ENCODE measurements at places on chromosomes 12 and 14. TPM values are rescaled to one million over a fixed set of nuclear protein-coding genes. Genes with fewer than 3 reads are reported as not detected.

DNA sequence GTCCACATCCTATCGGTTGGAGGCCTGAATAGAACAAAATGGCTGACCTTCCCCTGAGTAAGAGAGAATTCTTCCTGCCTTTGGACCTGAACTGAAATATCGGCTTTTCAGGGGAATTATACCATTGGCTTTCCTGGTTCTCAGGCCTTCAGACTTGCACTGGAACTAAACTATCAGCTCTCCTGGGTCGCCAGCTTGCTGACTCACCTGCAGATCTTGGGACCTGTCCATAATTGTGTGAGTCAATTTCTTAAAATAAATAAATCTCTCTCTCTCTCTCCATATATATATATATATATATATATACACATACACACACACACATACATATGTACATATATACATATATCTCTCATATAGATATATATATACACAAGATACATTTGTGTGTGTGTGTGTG lies 41.6 kb downstream of the KCNK10 start:
- no peak for DNase-seq

DNA sequence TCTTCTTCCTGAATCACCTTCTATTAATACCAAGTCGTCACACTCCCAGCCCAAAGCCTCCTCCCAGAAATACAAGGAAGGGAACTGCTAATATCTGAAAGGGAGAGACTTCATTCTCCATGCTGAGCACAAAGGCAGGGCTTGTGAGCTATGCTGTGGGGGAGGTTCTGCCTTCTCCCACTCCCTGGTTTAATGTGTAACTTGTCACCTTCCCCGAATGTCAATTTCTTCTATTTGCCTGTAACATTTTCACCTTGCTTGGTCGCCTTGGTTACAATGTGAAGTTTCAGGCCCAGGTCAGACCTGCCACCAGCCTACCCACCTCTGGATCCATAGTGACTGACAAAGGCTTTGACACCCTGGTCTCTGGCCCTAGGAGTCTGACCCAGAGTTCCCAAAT lies 82.0 kb upstream of the ESRRB start:
- DNase-seq = no peak

- DNase-seq = no peak
These were observed 438.9 kb upstream of the FAR2 start for GRCh38 chr12:28709986-28710685.

DNA sequence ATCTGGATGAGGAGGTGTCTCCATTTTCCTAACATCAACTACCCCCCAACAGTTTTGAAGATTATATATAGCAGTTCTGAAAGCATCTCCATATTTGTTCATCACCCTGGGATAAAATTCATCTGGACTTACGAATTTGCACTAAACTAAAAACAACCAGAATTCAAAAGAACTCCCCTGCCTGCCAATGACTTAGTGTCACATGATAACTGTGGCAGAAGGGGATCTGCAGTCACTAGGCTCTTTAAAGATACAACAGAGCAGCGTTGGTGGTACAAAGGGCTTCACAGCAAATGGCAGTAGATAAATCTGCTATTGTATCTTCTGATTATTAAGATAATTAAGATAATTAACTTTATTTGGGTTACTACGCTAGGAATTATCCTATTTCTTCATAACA lies 30.1 kb downstream of the GPR135 start:
- no peak for DNase-seq

DNA sequence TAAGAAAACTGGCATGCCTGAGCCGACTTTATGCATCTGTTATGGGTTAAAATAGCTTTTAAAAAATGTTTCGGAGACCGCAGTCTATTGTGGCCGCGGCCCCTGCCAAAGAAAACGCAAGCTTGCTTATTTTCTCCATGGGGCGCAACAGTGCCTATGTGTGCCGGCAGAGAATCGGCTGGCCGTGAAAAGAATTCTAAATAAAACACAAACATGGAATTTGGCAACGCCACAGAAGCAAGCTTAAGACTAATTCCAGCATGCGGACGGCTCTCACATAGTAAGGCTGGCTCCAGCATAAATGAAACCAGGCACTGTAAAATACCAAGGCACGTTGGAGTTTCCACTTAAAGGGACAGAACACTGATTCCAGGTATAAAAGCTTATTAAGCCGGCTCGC lies 56.7 kb downstream of the BCL11B start:
- no peak for DNase-seq

- no peak for DNase-seq
These were observed 200.3 kb upstream of the NAV3 start for GRCh38 chr12:77630344-77630743.

- DNase-seq = no peak
These were observed 3.9 kb downstream of the DLK1 start for GRCh38 chr14:100730581-100730980.

- no peak for DNase-seq
These were observed 6.0 kb upstream of the SIX1 start for GRCh38 chr14:60655119-60655897.

DNA sequence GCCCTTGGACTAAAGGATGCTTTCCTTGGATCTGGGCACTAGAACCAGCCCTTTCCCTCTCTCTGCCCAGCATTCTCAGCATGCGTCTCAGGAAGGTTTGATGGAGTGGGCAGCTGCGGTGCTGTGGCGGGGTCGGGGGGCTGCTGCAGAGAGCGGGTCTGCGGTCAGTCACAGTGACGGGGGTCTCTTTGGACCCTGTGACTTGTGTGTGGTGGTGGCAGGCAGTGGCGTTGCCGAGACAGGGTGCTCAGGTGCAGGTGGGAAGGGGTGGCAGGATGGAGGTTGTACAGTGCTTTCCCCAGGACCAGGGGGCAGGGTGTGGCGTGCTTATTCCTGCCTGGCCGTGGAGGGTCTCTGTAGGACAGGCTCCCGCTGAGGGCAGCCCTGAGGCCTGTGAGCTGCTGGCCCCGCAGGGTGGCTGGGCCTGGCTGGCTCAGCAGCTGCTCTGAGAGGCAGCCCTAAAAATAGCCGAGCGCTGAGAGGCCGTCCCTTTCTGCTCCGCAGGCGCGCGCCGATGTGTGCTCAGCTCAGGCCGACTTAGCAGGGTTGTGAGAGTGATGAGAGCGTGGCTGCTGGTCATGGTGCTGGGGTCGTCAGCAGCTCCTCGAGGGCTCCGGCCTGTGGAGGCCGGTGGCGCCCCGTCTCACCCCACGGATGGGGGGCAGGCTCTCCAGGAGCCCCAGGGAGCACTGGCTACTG lies 9.7 kb downstream of the PACS2 start:
- no peak for DNase-seq

DNA sequence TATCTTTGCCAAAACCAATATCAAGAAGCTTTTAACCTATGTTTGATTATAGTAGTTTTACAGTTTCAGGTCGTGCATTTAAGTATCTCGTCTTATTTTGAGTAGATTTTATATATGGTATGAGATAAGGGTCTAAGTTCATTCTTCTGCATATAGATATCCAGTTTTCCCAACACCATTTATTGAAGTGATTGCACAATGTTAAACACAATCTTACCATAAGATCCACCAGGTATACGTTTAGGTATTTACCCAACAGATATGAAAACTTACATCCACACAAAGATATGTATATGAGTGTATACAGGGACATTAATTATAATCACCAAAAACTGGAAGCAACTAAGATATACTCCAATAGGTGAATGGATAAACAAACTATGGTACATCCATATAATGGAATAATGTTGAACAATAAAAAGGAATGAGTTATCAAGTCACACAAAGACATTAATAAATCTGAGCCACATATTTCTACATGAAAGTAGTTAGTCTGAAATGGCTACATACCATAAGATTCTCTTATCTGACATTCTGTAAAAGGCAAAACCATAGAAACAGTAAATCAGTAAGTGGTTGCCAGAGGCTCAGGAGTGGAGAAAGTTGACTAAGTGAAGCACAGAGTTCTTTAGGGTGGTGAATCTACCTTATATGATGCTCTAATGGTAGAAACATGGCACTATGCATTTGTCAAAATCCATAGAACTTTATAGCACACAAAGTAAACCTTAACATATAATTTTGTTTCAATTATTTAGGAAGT lies 222.6 kb downstream of the NUAK1 start:
- no peak for DNase-seq

- no peak for DNase-seq
These were observed 333.3 kb downstream of the SLC16A7 start for GRCh38 chr12:59929110-59929509.

DNA sequence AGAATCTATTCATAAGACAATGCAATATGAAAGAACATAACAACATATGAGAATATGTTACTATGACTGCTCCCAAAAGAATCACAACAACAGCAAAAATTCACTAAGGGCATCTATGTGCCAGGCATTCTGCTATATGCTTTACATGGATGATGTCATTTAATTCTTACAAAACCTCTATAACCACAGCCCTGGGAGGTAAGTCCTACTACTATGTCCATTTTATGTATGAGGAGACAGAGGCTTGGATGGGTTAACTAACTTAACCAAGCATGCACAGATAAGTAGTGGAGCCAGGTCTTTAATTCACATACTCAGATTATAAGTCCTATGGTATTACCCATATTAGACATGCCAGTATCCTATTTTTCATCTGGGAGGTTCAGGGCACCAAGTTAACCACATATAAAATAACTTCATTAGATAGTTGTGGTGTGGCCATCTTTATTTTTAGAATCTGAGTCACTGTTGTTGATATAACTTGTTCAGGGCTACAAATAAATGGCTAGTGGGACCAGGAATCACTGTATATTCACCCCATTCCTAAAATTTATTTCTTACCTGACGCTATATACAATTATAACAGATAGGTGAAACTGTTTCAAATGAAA lies 33.2 kb upstream of the RAD51AP1 start:
- DNase-seq = no peak

DNA sequence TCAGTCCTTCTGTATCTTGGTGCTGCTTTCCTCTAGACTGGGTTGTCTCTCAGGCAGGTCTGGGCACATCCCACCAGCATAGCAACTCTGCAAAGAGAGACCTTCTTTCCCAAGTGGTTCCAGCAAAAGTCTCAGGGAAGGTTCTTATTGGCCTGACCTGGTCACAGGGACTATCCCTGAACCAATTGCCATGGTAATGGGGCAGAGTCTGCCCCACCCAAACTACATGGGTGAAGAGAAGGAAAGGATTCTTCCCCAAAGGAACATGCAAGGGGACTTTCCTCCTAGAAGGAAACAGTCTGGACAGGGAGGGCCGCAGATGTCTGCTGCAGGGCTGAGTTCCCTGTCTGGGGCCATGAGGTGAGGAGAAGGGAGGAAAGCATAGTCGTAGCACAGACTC lies 122.2 kb upstream of the NCOR2 start:
- no peak for DNase-seq

DNA sequence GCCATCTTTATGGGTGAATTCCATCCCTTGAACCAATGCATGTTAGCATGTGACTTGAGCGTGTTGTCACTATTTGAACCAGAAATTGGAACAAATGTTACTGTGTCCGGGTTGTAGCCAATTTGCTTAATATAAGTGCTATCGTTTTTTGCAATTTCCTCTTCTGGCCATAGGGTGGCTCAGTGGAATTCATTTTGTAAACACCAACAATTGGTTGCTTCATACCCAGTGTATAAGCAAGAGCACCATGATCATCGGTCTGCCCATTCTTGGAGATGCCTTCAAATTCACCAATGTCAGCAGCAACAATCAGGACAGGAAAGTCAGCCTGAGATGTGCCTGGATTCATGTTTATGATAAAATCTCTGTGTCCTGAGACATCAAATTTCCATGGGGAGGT lies 5.0 kb upstream of the NEDD1 start:
- no peak for DNase-seq

GRCh38 chr12:64670919-64671639 lies 60.8 kb downstream of the RASSF3 start:
- no peak for DNase-seq

DNA sequence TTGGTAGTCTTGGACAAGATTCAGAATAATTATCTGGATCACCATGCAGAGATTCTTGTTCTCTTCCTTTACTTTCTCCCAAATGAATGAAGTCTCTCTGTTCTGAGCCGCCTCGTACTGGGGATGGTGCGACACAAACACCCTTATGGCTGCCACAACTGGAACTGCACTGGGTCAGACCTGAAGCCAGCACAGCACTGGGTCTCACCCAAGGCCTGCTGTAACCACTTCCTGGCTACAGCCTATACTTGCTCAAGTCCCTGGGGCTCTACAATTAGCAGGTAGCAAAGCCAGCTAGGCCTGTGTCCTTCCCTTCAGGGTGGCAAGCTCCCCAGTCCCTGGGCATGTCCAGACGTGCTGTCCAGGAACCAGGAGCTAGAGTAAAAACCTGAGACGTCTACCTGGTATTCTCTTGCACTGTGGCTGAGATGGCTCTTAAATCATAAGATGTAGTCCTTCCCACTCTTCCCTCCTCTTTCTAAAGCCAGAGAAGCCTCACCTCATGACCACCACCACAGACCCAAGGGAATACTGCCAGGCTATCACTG lies 27.6 kb downstream of the IFNG start:
- no peak for DNase-seq

Gene PZP
- polyA plus RNA-seq = 0.68 TPM

Gene ADCY4
- polyA plus RNA-seq = 15.2 TPM

Gene MGST1
- polyA plus RNA-seq = 7.1 TPM

Gene CHFR
- 16.8 TPM for polyA plus RNA-seq

Gene MANSC1
- polyA plus RNA-seq = 8.6 TPM

All from forelimb muscle (tissue), 1 donor.